ENCODE measurements at places on chromosomes 7 and 10. TPM values are rescaled to one million over a fixed set of nuclear protein-coding genes. Genes with fewer than 3 reads are reported as not detected.

CALML5 gene
- total RNA-seq: not detected

ZFAND4 gene
- 13.9 TPM for total RNA-seq

GPER1 gene
- 1.6 TPM for total RNA-seq

CDK1 gene
- total RNA-seq: 15.1 TPM

VSTM2A gene
- 99.1 TPM for total RNA-seq

WNT16 gene
- total RNA-seq: 0.82 TPM

FOXP2 gene
- total RNA-seq: 20.0 TPM

CCL26 gene
- total RNA-seq: not detected

LIPN gene
- total RNA-seq: not detected

HOXA10 gene
- not detected for total RNA-seq

CALD1 gene
- 27.3 TPM for total RNA-seq

ZNF479 gene
- total RNA-seq: not detected

CD36 gene
- total RNA-seq: 22.0 TPM

PTPRZ1 gene
- total RNA-seq: 138 TPM

PRLHR gene
- 2.4 TPM for total RNA-seq

ZNF239 gene
- 27.3 TPM for total RNA-seq

RAMP3 gene
- total RNA-seq: 5.7 TPM

- DNase-seq: no peak
Measured at GRCh38 chr10:69439813-69440506, 11.3 kb upstream of the TSPAN15 start.

DNA sequence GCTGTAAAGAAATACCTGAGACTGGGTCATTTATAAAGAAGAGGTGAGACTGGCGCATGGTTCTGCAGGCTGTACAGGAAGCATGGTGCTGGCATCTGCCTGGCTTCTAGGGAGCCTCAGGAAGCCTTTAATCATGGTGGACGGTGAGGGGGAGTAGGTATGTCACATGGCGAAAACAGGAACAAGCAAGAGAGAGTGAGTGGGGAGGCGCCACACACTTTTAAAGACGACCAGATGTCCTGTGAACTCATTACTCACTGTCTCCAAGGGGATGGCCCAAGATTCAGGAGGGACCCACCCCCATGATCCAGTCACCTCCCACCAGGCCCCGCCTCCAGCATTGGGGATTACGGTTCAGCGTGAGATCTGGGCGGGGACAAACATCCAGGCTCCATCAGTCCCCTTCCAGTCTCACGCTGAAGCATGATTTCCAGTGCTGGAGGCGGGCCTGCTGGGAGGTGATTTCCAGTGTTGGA lies 3.2 kb downstream of the ZNF316 start:
- no peak for DNase-seq

DNA sequence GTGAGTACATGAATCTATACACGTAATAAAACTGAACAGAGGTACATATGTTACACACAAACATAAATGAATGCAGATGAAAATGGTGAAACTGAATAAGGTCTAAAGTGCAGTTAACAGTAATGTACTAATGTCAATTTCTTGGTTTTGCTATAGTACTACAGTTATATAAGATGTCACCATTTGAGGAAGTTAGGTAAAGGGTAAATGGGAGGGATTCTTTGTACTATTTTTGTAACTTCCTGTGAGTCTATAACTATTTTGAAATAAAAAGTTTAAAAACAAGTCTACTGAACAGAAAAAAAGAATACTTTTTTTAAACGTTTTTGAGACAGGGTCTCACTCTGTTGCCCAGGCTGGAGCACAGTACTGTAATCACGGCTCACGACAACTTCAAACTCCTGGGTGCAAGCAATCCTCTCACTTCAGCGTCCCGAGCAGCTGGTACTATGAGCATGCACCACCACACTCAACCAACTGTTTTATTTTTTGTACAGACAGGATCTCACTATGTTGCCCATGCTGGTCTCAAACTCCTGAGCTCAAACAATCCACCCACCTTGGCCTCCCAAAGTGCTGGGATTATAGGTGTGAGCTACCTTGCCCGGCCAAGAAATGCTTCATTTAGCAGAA lies 71.5 kb downstream of the WAPL start:
- no peak for DNase-seq

GRCh38 chr10:97683556-97684367 lies 3.3 kb downstream of the AVPI1 start:
- DNase-seq: no peak

- DNase-seq: no peak
Measured at GRCh38 chr10:131983780-131984179, 2.1 kb upstream of the BNIP3 start.

- DNase-seq: no peak
Measured at GRCh38 chr7:112510001-112510742, 29.4 kb downstream of the LSMEM1 start.

DNA sequence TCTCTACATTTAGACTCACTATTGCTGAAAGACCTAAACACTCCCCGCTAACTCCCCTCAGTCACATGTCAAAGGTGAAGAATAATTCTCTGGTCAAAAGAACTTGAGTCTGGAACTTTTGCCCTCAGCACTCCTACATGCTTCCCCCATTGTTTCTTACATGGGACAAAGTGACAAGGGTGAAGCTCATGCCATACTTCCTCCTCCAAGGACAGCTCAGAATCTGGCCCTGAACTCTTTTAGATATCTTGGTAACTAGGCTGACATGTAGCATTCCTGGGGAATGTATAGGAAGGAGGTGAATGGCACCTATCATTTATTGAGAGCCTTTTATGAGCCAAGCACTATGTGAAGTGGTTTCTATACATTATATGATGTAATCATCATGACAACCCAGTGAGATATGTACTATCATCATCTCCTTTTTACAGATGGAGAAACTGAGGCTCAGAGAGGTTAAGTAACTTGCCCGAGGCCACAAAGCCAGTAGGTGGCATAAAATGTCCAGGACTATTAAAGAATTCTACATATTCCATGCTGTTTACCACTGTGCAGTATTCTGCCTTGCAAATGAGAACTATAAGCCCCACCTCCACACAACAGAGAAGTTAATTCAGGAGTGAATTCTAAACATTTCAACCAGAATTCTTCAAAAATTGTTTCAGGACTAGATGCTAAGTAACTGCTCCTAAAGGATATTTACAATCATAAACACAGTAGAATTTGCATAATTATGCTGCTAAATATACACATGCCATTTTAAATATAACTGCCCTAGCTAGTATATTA lies 246.6 kb downstream of the ARHGAP21 start:
- DNase-seq: no peak

DNA sequence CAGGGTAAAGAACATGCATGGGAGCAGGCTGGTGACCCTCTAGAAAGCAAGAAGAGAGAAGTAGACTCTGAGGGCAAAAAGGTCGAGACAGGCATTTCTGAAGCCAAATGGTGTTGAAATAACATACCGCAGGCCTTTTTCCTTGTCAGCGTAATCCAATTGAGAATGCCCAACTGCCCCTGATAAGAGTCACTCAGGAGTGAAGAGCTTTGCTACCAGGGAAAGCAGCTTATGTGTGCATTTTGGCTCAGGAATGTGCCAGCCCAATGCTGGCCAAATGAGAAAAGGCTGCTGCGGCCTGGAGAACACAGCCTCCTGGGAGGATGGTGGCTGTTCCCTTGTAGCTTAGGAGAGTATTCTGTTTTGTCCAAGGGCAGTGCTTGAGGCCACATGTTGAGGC lies 61.4 kb upstream of the NFKB2 start:
- DNase-seq: no peak

GRCh38 chr7:80463272-80463920 lies 48.5 kb downstream of the GNAT3 start:
- DNase-seq: no peak

GRCh38 chr10:24841530-24841929 lies 110.9 kb downstream of the PRTFDC1 start:
- DNase-seq: no peak

- no peak for DNase-seq
Measured at GRCh38 chr10:42638821-42639270, 476 bp upstream of the ZNF33B start.

DNA sequence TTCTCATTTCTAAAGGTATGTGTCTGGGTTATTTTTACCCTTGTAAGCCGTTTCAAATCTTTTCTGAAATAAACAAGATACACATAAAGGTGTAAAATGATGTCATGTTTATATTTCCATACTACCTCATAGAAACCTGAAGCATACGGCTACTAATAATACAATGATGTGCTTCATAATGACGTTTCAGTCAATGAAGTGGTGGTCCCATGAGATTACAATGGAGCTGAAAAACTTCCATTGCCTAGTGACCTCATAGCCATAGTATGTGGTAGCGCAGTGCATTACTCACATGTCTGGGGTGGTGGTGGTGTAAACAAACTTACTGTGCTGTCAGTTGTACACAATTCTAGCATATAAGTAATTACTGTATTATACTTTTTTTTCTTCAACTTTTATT lies 24.9 kb downstream of the EPDR1 start:
- no peak for DNase-seq

DNA sequence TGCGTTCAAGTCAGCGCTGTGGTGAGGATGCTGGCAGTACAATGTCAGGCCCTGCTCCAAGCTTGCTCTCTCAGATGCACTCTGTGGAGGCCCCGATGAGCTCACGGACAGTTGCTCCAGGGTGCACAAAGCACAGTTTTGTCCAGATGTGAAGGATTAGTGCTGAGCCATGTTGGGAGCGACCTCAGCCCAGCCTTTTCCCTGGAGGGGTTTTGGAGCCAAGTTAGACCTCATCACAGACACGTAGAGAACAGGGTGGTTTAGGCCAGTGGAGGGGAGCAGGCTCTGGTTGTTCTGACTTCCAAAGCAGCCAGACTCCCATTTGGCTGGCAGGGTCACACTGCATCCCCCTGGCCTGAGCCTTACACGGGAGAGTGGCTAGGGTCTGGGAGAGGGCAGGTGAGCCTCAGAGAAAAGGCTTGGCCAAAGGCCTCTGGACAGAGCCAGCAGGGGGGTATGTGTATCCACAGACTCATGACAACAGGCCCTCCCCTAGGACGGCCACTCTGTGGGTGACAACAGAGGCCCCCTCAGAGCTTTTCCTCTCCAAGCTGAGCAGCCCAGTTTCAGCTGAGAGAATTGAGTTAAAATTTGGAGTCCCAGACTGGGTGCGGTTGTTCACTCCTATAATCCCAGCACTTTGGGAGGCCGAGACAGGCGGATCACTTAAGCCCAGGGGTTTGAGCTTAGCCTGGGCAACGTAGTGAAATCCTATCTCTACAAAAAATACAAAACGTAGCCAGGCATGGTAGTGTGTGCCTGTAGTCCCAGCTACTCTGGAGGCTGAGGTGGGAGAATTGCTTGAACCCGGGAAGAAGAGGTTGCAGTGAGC lies 4.7 kb downstream of the PLAC9 start:
- no peak for DNase-seq

GRCh38 chr7:25636871-25637283 lies 408.6 kb upstream of the NPVF start:
- no peak for DNase-seq

GRCh38 chr7:81414411-81414810 lies 355.4 kb downstream of the HGF start:
- no peak for DNase-seq

DNA sequence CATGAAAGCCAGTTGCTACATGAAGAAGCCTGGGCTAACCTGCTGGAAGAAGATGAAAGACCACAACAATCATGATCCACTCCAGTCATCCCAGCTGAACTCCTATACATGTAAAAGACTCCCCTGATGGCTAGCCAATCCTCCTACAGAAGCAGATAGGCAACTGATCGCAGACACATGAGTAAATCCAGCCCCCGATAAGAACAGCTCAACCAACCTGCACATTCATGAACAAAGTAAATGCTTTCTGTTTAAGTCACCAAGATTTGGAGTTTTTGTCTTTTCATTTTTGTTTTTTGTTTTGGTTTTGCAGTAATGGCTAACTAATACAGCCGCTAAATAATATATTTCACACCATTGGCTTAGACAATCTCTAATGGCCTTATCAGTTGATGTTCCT lies 53.7 kb downstream of the PRLHR start:
- DNase-seq: no peak

- no peak for DNase-seq
Measured at GRCh38 chr7:129471402-129471827, 30.9 kb upstream of the SMKR1 start.

GRCh38 chr7:102122026-102122425 lies 164.6 kb upstream of the SH2B2 start:
- no peak for DNase-seq

GRCh38 chr7:31699050-31699449 lies 12.0 kb downstream of the PPP1R17 start:
- no peak for DNase-seq

GRCh38 chr10:93062514-93063143 lies 2.0 kb downstream of the CYP26C1 start:
- DNase-seq: peak; percentile 49

- no peak for DNase-seq
Measured at GRCh38 chr10:99858849-99859248, 76.4 kb downstream of the ABCC2 start.

GRCh38 chr10:69324583-69324982 lies 46.3 kb downstream of the HK1 start:
- DNase-seq: no peak

DNA sequence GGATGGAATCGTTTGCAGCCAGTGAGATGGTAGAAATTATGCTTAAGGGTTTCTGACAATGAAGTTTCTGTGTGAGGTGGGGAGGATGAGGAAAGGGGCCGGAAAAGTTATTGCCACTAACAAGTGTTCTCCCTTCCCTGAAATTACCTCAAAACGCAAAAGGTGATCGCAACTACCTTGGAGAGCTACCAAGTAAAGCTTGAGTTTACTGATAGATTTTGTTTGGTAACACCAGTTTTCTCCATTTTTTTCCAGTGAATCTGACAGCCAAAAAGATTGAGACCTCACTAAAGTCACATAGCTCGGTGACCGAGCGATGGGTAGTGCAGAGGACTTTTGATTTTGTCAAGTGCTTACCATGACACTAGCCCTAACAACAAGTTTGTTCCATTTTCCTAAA lies 1.6 kb downstream of the SUV39H2 start:
- DNase-seq: no peak

DNA sequence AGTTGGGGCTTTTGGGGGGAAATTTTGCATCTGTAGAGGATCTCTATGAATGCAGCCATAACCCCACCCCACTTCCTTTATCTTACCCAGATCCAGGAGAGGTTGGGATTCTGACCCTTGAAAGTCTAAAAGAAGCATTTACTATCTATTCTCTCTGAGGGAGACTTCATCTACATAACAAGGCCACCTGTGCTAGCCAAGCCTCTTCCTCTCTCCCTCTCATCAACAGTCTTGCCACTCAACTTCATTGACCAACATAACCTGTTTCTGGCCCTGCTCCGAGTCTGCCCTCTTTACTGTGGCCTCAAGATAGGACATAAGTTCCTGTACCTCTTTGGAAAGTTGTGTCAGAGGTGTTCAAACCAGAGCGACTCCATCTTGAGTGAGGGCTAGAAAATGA lies 19.4 kb downstream of the TUBAL3 start:
- no peak for DNase-seq

DNA sequence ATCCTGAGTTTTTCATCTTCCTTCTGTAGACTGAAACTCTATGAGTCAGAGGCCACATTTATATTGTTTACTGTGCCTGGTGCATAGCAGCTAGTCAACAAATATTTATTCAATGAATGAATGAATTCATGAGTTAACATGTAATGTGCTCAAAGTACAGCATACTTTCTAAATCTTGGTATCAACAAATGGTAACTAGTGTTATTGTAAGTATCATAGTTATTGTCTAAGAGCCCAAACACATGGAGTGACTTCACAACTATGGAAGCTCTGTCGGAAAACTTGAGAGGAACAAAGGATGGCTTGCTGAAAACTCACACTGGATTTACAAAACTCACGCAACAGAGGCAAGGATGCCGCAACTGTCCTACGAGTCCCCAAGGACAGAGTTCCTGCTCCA lies 35.9 kb downstream of the DENND2A start:
- DNase-seq: no peak

All from frontal cortex (tissue), 4 donors.